ENCODE measurements at places on chromosomes 16 and 17. TPM values are rescaled to one million over a fixed set of nuclear protein-coding genes. Genes with fewer than 3 reads are reported as not detected.

GRCh38 chr16:55824473-55825000 is 8.4 kb downstream of the CES1 start:
- no peak for DNase-seq

DNA sequence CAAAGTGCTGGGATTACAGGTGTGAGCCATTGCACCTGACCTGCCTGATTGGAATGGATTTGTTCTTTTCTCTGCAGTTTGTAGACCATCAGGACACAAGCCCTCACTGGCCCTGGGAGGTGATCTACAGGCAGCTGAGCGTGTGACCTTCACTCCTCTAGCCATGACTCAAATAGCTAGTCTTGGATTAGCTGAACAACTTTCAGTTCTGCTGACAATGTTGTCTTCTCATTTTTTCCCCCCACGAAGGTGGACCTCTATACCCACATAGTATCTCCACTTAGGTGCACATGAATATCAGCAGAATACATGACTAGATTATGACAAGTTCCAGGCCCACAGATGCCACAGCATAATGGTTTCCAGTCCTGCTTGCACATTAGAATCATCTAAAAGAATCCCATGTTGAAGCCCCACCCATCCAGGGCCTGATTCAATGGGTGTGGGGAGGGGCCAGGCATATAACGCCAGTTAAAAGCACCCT is 36.8 kb downstream of the HS3ST3B1 start:
- no peak for DNase-seq

- DNase-seq: no peak
These were observed 7.8 kb downstream of the XYLT2 start for GRCh38 chr17:50353600-50354195.

DNA sequence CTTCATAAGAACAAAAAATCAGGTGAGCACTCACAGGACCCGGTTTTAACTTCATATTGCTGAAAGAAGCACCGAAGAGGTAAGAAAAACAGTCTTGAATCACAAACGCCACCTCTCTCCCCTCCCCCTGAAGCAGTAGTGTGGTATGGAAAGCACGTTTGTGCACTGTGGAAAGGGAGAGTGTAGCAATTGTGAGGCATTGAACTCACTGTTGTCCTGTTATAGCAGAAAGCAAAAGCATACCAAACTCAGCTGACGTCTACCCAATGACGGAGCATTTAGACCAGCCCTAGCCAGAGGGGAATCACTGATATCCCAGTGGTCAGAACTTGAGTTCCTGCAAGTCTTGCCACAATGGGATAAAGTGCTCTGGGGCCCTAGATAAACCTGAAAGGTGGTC is 98.8 kb downstream of the DYNLRB2 start:
- DNase-seq: no peak

PCGF2 gene
- total RNA-seq: 102 TPM
